Sigmoid colon (tissue), 7 donors: ENCODE measurements at places on chromosomes 16 and 17. TPM values are rescaled to one million over a fixed set of nuclear protein-coding genes. Genes with fewer than 3 reads are reported as not detected.

PRSS27 gene
- 5.0 TPM for total RNA-seq

ATP2C2 gene
- total RNA-seq: 2.5 TPM

PRCD gene
- 6.1 TPM for total RNA-seq

CHRNE gene
- total RNA-seq: 0.54 TPM

WSCD1 gene
- total RNA-seq: 7.5 TPM

WRAP53 gene
- total RNA-seq: 4.3 TPM

KRTAP2-1 gene
- total RNA-seq: not detected

TMEM204 gene
- total RNA-seq: 44.5 TPM

MSLN gene
- 0.54 TPM for total RNA-seq

VTN gene
- total RNA-seq: 0.41 TPM

AANAT gene
- total RNA-seq: not detected

PIK3R6 gene
- 1.1 TPM for total RNA-seq

ZFHX3 gene
- total RNA-seq: 17.8 TPM

CLUH gene
- 70.9 TPM for total RNA-seq
